Activated naive CD8-positive, alpha-beta T cell treated with anti-CD3 and anti-CD28 coated beads for 36 hours (primary cell): ENCODE measurements at places on chromosomes 13 and 19.

DNA sequence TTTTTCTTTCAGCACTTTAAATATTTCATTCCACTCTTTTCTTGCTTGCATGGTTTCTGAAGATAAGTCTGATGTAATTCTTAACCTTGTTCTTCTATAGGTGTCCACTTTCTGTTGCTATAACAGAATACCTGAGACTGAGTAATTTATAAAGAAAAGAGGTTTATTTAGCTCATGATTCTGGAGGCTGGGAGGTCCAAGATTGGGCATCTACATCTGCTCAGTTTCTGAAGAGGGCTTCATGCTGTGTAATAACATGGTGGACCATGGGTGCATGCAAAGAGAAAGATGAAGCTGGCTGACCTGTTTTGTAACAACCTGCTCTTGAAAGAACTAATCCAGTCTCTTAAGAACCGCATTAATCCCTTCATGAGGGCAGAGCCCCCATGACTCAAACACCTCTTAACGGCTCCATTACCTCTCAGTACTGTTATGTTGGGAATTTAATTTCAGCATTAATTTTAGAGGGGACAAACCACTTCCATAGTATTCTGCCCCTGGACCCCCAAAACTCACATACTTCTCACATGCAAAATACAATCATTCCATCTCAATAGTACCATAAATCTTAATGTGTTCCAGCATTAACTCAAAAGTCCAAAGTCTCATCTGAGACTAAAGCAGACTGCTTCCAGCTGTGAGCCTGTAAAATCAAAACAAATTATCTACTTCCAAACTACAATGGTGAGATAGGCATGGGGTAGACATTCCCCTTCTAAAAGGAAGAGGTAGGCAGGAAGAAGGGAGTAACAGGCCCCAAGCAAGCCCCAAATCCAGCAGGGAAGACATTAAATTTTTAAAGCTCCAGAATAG, 9.6 kb upstream of the FGF9 start:
- no peak for DNase-seq

- no peak for DNase-seq
Measured at GRCh38 chr13:107865318-107865575, 350.1 kb downstream of the LIG4 start.

- no peak for DNase-seq
Measured at GRCh38 chr19:11539495-11540365, 1.1 kb downstream of the CNN1 start.

DNA sequence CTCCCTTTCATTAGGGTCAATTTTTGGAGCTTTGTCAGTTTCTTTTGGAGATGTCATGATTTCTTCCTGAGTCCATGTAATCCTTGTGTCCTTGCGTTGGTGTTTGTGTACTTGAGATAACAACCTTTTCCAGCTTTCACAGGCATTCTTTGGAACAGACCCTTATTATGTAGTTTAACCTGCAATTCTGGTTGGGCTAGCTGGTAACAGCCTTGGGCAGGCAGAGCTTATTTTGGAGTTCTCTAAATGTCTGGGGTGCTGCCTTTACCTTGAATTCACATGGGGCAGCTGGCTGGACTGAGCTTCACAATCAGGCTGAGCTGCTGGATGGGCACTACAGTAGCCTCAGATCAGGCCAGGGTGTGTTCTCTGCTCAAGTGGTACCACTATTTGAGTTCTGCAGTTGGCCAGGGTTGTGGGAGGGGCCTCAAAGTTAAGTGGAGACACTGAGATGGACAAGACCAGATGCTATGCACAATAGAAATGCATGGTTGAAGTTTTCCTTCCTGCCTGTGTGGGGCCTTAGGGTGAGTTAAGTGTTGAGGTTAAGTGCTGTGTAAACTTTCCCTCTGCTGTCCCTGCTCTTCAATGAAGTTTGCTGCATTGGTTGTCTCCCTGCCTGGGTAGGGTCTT, 277.3 kb downstream of the ATP8A2 start:
- DNase-seq, result no peak

DNA sequence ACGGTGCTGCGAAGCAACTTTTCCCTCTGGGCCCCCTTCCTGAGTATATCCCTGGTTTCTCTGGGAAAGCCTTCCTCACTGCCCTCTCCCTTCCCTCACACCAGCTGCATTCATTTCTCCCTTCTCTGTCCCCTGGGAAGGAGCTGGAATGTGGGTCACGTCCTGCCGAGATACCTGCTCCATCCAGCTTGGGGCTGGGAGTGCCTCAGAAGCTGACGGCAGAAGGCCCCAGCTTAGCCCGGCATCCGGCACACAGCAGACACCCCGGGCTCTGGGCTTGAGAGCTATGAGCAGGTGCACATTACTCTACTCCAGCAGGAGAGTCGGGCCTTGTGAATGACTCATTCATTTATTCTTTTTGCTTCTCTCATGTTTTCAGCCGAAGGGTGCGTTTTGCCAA, 170.6 kb downstream of the TEX29 start:
- DNase-seq, result no peak

GRCh38 chr13:30138511-30138910, 168.8 kb downstream of the KATNAL1 start:
- DNase-seq, result no peak
